Right renal cortex interstitium (tissue), 3 donors: ENCODE measurements at places on chromosomes 1 and 21. TPM values are rescaled to one million over a fixed set of nuclear protein-coding genes. Genes with fewer than 3 reads are reported as not detected.

GRCh38 chr1:4796161-4797015 is 142.0 kb downstream of the AJAP1 start:
- DNase-seq = no peak

DNA sequence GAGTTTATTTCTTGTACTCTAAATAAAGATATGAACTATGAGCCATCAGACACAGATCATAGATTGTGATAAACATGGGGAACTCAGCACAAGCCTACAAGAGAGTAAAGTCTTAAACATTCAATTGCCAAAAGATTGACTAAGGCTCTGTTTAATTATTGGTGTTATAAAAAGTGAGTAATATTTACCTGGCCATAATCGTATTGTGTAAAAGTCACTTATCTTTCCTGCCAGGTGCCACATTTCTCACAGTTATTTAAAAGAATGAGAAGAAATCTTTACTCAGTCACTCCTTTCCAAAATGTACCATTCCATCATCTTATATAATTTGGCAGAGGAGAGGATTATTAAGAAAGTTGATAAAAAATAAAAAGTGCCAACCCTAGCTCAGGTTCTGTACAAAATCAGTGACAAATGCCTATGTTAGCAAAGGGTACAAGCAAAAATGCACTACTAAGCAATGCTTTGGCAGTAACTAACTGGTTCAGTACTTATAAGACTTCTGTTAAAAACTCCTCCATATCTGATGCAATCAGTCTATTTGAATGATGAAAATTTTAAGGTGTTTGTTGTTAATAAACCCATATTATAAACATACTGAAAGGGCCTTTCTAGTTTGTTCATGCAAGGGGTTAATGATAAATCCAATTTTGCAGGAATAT is 5.8 kb upstream of the NR5A2 start:
- DNase-seq = no peak

- no peak for DNase-seq
Measured at GRCh38 chr21:44919913-44920693, 596 bp downstream of the ITGB2 start.

DNA sequence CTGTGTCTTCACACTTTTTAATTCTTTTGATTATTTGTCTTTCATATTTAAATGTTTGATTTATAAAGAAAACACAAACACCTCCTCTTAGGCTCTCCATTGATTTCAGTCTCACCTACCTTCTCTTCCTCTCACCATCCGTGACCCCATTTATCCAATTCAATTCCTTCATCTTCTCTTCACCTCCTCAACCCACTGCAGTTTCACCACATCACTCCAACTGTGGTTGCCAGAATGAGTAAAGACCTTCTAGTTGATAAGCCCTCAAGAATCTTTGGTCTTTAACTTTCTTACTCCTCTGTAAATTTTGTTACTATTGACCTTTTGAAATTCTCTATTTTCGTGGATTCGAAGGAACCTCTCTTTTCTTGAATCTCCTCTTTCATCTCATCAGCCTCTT is 260.7 kb downstream of the CHRM3 start:
- DNase-seq = no peak

DNA sequence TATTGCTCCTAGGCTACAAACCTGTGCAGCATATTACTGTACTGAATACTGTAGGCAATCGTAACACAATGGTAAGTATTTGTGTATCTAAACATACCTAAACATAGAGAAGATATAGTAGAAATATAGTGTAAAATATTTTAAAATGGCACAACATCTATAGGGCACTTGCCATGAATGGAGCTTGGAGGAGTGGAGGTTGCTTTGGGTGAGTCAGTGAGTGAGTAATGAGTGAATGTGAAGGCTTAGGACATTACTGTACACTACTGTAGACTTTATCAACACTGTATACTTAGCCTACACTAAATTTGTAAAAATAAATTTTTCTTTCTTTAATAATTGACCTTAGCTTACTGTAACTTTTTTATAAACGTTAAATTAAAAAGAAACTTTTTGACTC is 7.9 kb downstream of the LEFTY2 start:
- no peak for DNase-seq

DNA sequence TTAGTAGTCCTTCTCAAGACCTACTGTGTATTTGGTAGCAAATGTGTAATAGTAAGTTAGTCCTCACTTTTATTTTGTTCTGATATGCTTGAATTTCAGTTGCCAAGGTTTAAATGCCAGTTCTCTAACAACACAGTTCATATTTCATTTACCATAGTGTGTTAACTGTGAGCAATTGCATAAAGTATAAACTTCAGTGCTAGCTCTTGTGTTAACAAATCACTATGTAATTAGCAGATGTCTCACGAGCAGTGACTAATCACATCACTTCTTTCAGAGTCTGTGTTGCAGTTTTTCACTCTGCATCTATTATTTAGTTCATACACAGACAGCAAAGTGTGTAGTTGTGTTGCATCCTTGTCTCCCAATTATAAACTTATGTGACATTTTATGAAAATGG is 47.8 kb downstream of the ZMYM4 start:
- DNase-seq = no peak

GRCh38 chr1:160996178-160996577 is 24.8 kb downstream of the F11R start:
- DNase-seq = no peak

GRCh38 chr1:119435052-119435451 is 20.1 kb downstream of the HSD3B2 start:
- no peak for DNase-seq

DNA sequence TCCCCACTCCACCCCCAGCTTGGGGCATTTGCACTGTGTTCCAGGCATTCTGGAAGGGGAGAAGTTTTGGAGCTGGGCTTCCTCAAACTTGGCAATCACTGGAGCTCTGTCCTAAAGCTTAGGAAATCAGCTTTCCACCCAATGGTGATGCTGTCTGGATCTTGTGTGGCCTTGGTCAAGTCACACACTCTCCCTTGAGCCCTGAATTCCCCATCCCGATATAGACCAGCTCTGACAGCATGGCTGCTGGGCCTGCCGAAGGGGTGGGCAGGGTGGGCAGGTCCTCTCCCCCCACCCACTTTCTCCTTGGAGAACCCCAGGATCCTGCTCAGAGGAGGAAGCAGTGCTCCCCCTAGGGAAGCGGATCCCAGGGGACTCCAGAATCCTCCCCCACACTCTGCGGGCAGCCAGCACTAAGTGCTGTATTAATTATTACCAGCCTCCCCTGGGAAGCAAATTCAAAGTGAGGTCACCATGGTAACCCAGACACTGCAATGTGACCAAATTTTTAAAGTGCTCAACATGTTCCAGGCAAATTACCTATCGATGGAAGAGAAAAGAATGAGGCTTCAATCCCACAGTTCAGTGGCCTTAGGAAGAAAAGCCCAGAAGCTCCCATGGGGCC is 21.3 kb upstream of the LDLRAP1 start:
- DNase-seq = no peak

GRCh38 chr1:15414445-15414983 is 4.8 kb downstream of the EFHD2 start:
- no peak for DNase-seq

- DNase-seq = no peak
Measured at GRCh38 chr1:7991504-7992440, 30.3 kb downstream of the PARK7 start.

DNA sequence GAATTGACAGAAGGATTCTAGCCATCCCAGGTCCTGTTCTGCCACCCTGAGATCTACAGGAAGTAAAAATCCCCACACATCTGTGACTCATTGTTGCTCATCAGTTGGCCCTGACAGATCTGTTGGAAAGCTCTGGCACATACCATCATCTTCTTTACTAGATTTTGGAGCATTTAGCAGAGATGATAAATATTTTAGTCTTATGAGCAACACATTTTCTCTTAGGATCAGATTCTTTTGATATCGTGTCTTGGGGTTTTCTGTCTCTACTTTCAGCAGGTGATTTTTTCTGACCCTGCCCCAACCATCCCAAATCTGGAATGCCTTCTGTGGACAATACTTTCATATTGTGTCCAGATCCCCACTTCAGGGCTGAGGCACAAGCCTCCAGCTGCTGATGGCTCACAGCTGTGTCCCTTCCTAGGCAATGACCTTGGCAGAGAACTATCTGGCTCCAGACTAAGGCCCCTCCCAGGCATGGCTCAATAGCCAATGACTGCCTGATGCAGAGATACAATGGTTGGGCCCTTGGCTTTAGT is 102.8 kb downstream of the GDAP2 start:
- DNase-seq = no peak

- DNase-seq = no peak
Measured at GRCh38 chr1:178323067-178323466, 173.7 kb downstream of the CLEC20A start.

DNA sequence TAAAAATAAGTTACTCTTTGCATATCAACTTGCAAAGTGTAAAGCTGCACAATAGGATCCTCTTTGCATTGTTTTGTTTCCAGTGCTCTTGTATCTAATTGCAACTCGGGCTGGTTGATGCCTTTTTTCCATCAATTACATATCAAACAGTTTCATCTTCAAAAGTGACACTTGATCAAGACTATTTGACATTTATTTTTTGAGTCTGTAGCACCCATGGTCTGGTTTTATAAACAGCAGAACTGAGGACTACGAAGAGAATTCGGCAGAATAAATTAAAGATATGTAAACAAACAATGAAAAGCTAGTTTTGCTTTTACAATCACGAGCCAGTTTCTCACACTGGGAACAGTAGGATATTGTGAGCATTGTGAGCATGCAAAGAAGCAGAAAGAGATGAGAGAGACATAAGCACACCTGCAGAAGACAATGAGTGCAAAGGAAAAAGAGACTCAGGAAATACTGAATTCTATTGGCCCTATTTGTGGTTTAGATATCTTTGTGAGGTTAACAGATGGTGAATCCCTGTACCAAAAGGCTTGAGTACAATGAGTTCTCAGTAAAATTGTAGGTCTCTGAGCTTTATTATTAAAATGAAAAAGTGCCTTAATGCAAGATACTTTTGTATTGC is 45.4 kb downstream of the RPL5 start:
- DNase-seq = no peak

GRCh38 chr1:224727351-224728289 is 111.5 kb downstream of the CNIH3 start:
- DNase-seq = no peak

DNA sequence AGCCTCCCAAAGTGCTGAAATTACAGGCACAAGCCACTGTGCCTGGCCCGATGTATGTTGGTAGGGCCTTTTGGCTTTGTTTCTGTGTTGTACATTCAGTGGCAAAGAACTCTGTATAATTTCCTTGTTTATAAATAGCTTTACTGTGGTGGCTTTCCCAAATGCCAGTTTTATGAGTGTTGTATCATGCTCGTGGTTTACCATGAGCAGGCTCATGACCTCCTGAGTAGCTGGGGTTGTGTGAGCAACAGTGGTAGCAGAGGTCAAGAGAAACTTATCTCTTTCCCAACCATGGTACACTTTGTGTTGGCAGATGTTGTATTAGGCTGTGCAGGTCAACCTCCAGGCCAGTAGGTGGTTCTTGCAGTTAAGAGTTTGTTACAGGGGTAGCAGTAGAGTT is 420.4 kb upstream of the BEND5 start:
- no peak for DNase-seq

DNA sequence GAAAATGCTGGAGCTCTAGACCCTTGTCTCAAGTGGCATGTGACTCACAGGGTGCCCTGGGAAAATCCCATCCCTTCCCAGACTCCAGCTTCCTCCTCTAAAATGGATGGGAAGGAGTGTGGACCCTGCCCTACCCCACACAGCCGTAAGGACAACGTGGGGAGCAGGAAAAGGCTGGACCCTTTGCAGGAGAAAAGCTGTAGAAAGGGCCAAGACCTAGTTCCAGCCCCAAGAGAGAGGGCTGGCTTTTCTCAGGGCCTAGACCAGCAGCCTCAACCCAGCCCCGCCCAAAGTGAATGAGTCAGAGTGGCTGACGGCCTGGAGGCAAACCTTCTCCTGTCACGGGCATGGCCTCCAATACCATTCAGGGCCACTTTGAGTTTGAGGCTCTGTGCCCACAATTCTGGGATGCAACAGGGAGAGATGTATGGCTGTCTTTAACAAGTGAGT is 1.1 kb downstream of the LAMB3 start:
- no peak for DNase-seq

DNA sequence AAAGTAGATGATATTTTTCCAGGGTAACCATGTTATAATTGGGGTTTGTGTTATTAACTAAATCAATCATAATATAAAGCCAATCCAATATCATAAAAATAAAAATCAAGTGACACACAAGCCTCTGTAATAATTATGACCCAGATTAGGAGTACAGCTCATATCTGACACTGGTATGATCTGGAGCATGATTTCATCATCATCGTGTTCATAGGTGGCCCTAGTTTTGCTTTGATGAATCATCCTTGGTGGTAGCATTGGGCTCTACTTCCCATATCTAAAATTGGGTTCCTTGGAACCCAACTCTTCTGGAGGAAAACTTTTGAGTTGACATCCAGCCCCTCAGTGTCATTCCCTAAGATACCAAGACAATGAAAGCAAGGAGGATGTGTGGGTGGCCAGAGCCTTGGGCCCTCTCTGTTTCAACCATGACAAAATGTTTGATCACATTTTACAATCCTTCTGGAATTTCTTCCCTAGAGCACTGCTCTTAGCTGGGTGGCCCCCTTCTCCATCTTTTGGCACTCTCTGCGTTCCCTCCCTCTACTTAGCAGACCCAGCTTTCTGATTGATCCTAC is 37.0 kb upstream of the ENAH start:
- DNase-seq = no peak

- no peak for DNase-seq
Measured at GRCh38 chr1:58874757-58875755, 91.2 kb upstream of the JUN start.

GRCh38 chr1:154440036-154440804 is 35.1 kb downstream of the IL6R start:
- no peak for DNase-seq

Gene ARID4B
- polyA plus RNA-seq = 51.5 TPM

Gene NID1
- polyA plus RNA-seq = 164 TPM

Gene PAPPA2
- polyA plus RNA-seq = 64.4 TPM

Gene NBPF9
- polyA plus RNA-seq = 43.8 TPM

Gene RSPO1
- polyA plus RNA-seq = 6.3 TPM

Gene COL24A1
- 2.0 TPM for polyA plus RNA-seq

Gene C1orf53
- 3.7 TPM for polyA plus RNA-seq

Gene GGPS1
- 54.0 TPM for polyA plus RNA-seq

Gene GJB4
- polyA plus RNA-seq = not detected

Gene CLK2
- 68.7 TPM for polyA plus RNA-seq

Gene ARPC5
- 153 TPM for polyA plus RNA-seq

Gene MAP1LC3C
- 1.3 TPM for polyA plus RNA-seq
